ENCODE measurements at places on chromosomes 1 and 21.
A peak's percentile ranks its signal among the peaks of the same experiment; 100 is the strongest.

- DNase-seq = no peak
These were observed 30.8 kb downstream of the KCNA3 start for GRCh38 chr1:110643879-110644472.

DNA sequence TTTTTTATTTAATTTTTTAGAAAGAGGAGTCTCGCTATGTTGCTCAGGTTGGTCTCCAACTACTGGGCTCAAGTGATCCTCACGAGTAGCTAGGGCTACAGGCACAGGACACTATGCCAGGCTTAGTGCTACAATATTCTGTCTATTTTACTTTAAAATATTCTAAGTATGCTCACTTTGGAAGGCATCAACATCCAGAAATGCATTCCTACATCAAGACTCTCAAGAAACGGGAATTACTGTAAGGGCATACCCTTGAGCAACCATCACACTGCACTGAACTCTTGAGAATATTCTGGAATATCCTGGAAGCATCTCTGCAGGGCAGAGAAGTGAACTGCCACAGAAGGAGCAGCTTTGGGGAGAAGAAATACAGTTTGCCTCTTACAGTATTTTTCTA, 565 bp upstream of the DMRTB1 start:
- DNase-seq = no peak

- no peak for DNase-seq
These were observed 44.3 kb upstream of the SYT14 start for GRCh38 chr1:209893751-209894150.

DNA sequence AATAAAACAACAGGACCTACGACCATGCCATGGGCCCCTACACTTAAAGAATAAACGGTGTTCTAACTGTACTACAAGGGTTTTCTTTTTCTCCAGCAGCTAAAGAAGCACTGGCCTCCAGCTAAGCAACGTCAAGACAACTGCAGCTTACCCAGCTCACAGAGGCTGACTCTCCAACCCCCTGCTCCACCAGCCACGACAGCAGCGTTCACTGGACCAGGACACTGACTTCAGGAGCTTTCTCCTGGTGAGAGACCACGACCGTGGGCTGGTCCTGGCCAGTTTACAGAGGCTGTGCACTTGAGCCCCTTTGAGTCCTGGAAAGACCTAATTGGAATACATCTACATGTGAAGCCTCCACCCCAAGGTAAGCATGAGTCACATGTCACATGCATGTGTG, 39.4 kb downstream of the WNT9A start:
- no peak for DNase-seq

DNA sequence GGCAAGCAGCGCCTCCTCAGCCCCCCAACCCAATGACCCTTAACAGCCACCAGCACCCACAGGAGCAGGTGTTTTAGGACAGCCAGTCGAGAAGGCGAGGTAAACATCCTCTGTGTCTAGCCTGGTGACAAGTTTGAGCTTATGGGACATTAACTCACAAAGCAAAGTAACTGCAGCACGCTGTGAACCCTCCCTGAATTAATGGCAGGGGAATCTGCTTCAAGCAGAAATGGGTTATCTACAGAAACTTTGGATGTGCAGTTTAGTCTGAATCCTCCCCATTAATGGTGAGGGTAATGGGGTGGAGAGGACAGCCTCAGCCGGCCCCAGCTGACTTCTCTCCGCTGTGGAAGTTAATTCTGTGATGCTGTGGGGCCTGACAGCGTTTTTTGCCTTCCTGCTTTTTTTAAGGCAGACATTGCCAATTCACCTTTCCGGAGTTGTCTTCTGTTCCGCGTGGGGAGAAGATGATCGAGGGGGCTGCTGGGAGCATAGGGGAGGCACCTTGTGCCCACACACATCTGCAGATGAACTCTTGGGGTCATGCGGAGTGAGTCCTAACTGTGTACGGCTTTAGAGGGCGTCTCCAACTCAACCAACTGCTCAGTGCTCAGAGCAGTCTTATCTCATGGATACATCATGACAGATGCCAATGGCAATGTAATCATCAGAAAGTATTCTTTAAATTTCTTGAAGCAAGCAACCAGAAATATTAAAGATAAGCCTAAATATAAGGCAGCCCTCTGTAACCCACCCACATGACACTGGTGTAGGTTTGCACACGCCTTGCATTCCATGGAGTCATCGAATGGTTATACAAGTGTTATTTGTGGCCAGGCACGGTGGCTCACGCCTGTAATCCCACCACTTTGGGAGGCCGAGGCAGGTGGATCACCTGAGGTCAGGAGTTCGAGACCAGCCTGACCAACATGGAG, 41.0 kb downstream of the POFUT2 start:
- DNase-seq = no peak

- DNase-seq = no peak
These were observed 61.2 kb upstream of the CCDC190 start for GRCh38 chr1:162922201-162922600.

DNA sequence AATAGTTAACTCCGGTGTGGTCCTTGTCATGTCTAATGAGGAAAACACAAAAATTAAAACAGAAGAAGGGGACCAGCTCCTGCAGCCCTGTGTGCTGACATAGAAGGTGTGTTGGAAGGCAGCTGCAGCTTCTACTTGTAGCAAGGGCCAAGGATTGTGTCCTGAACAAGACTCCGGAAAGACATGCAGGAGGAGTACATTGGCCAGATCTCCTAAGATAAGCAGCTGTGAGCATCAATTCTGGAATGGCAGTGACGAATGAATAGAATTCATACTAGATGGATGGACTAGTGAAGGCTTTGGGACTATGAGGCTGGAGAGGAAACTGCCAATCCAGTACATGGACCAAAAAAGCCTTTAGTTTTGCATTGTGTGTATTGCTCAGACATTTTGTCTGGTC, 19.3 kb downstream of the RPS6KA1 start:
- no peak for DNase-seq

DNA sequence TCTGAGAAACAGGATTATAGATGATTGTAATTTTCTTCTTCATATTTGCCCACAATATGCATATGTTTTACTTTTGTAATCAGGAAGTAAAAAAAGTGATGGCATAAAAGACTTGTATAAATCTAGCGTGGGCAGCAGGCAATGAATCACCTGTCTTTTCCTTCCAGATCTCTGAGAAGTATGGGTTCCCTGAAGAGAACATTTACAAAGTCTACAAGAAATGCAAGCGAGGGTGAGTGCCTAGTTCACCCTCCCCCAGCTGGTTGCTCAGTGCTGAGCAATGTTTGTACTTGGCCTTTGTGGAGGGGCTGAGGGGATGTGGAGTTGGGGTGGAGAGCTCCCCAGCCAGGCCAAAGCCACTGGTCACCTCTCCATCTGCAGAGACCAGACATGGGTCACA, 30.7 kb downstream of the GRHL3 start:
- DNase-seq = no peak

- no peak for DNase-seq
These were observed 717.9 kb upstream of the CXADR start for GRCh38 chr21:16794950-16795349.

DNA sequence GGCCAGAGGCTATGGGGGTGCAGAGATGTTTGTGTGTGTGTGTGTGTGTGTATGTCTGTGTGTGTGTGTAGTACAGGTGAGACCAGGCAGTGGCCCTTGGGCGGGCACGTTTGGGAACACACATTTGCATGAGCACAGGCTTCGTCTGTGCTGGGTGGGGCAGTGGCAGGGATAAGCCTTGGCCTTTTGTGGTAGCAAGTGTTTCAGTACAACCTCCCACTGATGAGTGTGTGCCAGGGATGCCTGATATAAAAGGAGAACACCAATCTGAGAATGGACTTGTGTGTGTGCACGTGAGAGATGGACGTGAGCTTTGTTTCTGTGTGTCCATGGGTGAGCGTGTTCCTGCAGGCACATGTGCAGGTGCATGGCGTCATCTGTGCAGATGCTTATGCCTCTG, 3.0 kb downstream of the NTRK1 start:
- no peak for DNase-seq

DNA sequence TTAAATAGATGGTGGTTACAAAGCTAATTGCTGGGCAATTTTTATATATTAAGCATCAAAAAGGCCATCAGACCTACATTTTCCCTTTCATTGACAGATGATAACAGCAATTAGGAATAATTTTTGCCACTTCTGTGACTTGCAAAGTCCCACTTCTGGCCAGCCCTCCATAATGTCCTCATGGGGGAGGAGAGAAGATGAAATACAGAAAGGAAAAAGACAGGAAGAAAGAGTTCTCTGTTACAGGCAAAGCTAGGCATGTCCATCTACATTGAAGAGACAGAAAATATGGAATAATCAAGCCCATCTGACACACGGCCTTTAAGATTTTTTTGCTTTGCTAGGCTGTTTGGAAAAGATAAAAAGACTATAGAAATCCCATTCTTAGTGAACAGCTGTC, 108.0 kb downstream of the ENAH start:
- no peak for DNase-seq

GRCh38 chr1:205012391-205013140, 30.4 kb upstream of the CNTN2 start:
- DNase-seq = no peak

GRCh38 chr1:2003541-2004131, at the start of gene CFAP74:
CFAP74 (minus strand) TSS chr1:2003786; CDS start chr1:1990956, 12,830 bp downstream.
- peak; percentile 77 for DNase-seq

DNA sequence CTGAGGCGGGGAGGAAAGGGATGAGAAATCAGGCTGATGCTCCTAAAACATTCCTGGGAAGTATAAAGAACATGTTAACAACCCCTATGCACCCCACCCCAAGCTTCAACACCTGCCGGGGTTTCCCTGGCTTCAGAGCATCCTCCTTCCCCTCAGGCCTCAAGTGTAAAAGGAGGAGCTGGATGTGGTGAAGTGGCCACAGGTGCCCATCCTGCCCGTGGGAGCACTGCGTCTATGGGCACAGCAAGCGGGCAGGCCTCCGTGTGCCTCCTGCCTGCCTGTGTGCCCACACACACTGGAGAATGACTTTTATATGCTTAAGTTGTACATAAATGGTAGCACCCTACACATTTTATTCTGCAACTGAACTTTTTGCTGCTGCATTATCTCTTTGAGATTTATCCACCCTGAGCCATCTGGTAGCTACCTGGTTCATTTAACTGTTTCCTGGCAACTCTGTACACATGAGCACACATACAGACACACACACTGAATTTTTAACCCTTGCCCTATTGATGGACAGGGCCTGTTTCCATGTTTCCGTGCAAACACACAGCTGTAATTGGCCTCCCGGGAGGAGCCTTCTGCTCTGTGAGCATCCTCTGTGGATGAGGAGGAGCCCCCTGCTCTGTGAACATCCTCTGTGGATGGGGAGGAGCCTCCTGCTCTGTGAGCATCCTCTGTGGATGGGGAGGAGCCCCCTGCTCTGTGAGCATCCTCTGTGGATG, 13.4 kb upstream of the FTCD start:
- no peak for DNase-seq

GRCh38 chr1:104905322-104905721, 1155.6 kb downstream of the AMY1C start:
- DNase-seq = no peak

- no peak for DNase-seq
These were observed 22.6 kb upstream of the PRELP start for GRCh38 chr1:203453016-203453415.

GRCh38 chr1:198656500-198656932, 17.7 kb downstream of the PTPRC start:
- DNase-seq = no peak

GRCh38 chr21:25733859-25734653, 648 bp downstream of the ATP5PF start:
- no peak for DNase-seq

GRCh38 chr1:94532077-94532476, 9.5 kb downstream of the F3 start:
- DNase-seq = no peak

GRCh38 chr21:26844258-26845065, 747 bp downstream of the ADAMTS1 start:
- DNase-seq = no peak
